ENCODE measurements at places on chromosomes 1 and 21. TPM values are rescaled to one million over a fixed set of nuclear protein-coding genes. Genes with fewer than 3 reads are reported as not detected.

The TMPRSS3 gene
- not detected for total RNA-seq

The CELA3B gene
- total RNA-seq = not detected

The GREM2 gene
- 0.63 TPM for total RNA-seq

The LYPD8 gene
- total RNA-seq = not detected

The NECTIN4 gene
- total RNA-seq = 0.34 TPM

The ATP5PB gene
- 268 TPM for total RNA-seq

The BMP8A gene
- total RNA-seq = not detected

The SLC25A44 gene
- total RNA-seq = 5.5 TPM

The CEP170 gene
- total RNA-seq = 76.3 TPM

The USH2A gene
- total RNA-seq = not detected

The SYTL1 gene
- 0.32 TPM for total RNA-seq

The VSIG8 gene
- total RNA-seq = under 0.01 TPM

The TMEM125 gene
- total RNA-seq = not detected

The TDRD5 gene
- not detected for total RNA-seq

The RHOC gene
- total RNA-seq = 406 TPM

The MYCBP gene
- 1.5 TPM for total RNA-seq

The C8A gene
- total RNA-seq = not detected

The BRDT gene
- total RNA-seq = not detected

The RGS7 gene
- under 0.01 TPM for total RNA-seq

The S100A3 gene
- 9.6 TPM for total RNA-seq

The ZNF648 gene
- not detected for total RNA-seq

The CFHR2 gene
- not detected for total RNA-seq

The PUSL1 gene
- 9.6 TPM for total RNA-seq

The NTPCR gene
- total RNA-seq = 14.4 TPM

The LCE2A gene
- total RNA-seq = not detected

The SLC6A17 gene
- total RNA-seq = 0.09 TPM

The ICOSLG gene
- 0.16 TPM for total RNA-seq

The ADAMTS4 gene
- 1.4 TPM for total RNA-seq

The PGLYRP3 gene
- not detected for total RNA-seq

The OLIG2 gene
- not detected for total RNA-seq

The WNT2B gene
- 4.6 TPM for total RNA-seq

The PSMG1 gene
- total RNA-seq = 30.1 TPM

The LEFTY1 gene
- total RNA-seq = not detected
